ENCODE measurements at places on chromosomes 13 and 19. TPM values are rescaled to one million over a fixed set of nuclear protein-coding genes. Genes with fewer than 3 reads are reported as not detected.

DNA sequence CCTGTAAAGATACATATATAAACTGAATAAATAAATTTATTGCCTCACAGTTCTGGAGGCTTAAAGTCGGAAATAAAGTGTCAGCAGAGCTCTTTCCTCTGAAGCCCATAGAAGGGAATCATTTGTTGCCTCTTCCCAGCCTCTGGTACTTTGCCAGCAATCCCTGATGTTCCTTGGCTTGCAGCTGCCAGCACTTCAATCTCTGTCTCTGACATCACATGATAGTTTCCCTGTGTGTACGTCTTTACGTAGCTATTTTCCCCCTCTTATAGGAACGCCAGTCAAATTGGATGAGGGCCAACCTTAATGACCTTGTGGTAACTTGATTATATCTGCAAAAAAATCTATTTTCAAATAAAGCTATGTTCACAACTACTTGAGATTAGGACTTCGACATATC lies 250.9 kb downstream of the LIG4 start:
- DNase-seq: no peak

The DACH1 gene
- total RNA-seq: not detected

The KISS1R gene
- total RNA-seq: not detected

The LILRB2 gene
- total RNA-seq: not detected

Data from Daoy (cell line).